ENCODE measurements at places on chromosomes 7 and 10.

DNA sequence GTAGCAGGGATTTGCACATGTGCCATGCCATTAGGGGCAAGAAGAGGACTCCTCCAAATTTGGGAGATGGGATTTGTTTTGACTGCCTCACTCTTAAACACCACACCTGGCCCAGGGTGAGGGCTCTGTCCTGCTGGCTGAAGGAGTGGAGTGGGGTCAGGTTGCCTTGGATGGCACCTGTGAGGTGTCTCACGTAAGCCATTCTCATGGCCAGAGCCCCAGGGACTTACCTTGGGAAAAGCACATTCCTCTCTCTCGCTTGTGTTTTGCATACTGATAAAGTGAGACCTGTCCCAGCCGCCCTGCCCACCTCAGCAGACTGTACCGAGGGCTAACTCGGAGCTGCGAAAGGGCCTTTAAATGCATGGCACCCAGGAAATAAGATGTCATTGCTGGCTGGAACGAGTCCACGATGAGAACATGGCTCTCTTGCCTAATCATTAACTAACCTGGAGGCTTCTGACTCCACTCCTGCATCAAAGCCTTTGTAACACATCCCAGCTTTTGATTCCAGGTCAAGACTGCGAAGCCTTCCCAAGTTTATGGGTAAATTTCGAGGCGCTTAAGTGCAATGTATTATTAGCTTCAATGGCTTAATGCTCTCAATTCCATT lies 184.0 kb upstream of the RNF32 start:
- H3K36me3 ChIP-seq: no peaks in the 10 kb centered on the region
- H3K27me3 ChIP-seq: no peaks in the 10 kb centered on the region
- H3K4me3 ChIP-seq: no peak overlapping the region
- no peak overlapping the region for H3K27ac ChIP-seq
- DNase-seq: no peak
- H3K4me1 ChIP-seq: no peaks in the 10 kb centered on the region

GRCh38 chr7:37643876-37644275 lies 39.7 kb upstream of the GPR141 start:
- H3K27me3 ChIP-seq: no peaks in the 10 kb centered on the region
- DNase-seq: no peak
- H3K27ac ChIP-seq: no peak overlapping the region
- H3K4me1 ChIP-seq: no peaks in the 10 kb centered on the region
- H3K36me3 ChIP-seq: no peaks in the 10 kb centered on the region

DNA sequence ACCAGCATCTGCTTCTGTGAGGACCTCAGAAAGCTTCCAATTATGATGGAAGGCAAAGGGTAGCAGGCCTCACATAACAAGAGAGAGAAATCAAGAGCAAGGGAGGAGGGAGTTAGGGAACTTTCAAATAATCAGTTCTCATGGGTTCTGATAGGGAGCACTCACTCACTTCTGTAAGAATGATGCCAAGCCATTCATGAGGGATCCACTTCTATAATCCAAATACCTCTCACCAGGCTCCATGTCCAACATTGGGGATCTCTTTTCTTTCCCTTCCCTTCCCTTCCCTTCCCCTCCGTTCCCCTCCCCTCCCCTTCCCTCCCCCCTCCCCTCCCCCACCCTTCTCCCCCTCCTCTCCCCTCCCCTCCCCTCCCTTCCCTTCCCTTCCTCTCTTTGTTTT lies 884.6 kb upstream of the GHITM start:
- H3K4me3 ChIP-seq: no peak overlapping the region
- no peak overlapping the region for H3K27ac ChIP-seq
- no peaks in the 10 kb centered on the region for H3K27me3 ChIP-seq

- no peak overlapping the region for H3K27ac ChIP-seq
- no peaks in the 10 kb centered on the region for H3K27me3 ChIP-seq
- H3K4me3 ChIP-seq: no peak overlapping the region
- H3K4me1 ChIP-seq: no peaks in the 10 kb centered on the region
- no peak for DNase-seq
Measured at GRCh38 chr7:142153400-142153799, 41.9 kb downstream of the MGAM2 start.

DNA sequence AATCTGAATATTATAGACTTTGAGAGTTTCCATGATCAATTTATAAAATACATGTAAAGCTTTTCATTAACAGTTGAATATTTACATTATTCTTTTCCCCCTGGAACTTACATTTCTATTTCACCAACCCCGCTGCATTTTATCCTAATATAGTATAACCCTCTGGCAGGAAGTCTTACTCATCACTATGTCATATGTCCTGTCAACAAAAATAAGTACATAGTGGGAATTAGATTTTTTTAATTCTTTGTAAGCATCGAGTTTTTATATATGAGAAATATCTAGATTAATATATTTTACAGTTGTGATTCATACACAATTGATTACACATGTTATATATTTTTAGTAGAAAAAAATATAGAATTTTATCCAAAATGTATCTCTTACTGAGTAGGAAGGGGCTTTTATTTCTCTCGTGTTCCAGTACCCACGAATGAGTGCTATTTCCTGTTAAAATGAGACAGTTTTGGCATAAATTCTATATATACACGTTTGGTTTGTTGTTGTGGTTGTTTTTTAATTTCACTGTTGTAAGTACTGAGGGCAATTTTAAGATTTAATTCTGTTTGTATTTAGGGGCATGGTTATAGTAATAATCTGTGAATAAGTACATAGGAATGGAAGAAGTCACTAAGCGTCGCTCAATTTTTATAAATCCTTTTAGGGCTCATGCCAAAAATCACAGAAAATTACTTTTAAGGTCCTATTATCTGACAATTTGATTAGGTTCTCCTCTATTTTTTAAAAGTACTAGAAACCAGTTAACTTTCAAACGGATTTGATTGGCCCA lies 87.1 kb downstream of the HECW1 start:
- H3K4me3 ChIP-seq: no peak overlapping the region
- no peaks in the 10 kb centered on the region for H3K36me3 ChIP-seq
- H3K27me3 ChIP-seq: peaks cover 4% of the 10 kb centered on the region
- DNase-seq: no peak

DNA sequence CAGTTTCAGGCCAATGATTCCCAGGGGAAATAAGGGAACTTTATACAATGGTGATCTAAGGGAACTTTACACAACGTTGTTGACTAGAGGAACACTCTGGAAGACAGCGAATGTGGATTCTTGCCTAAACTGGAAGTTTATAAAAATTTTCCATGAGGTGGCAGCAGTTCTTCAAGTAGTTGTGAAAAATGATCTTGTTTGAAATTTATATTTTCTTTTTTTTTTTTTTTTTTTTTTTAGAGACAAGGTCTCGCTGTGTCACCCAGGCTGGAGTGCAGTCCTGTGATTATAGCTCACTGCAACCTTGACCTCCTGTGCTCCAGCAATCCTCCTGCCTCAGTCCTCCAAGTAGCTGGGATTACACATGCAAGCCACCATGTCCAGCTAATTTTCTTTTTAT lies 32.1 kb upstream of the GTF2I start:
- DNase-seq: no peak
- H3K4me1 ChIP-seq: no peaks in the 10 kb centered on the region
- H3K27me3 ChIP-seq: no peaks in the 10 kb centered on the region
- no peak overlapping the region for H3K4me3 ChIP-seq
- H3K36me3 ChIP-seq: no peaks in the 10 kb centered on the region

GRCh38 chr10:75647675-75648074 lies 216.3 kb downstream of the LRMDA start:
- H3K27ac ChIP-seq: no peak overlapping the region
- DNase-seq: no peak
- H3K4me3 ChIP-seq: no peak overlapping the region
- no peaks in the 10 kb centered on the region for H3K36me3 ChIP-seq
- H3K4me1 ChIP-seq: no peaks in the 10 kb centered on the region

GRCh38 chr7:11750191-11750590 lies 81.8 kb downstream of the THSD7A start:
- no peak for DNase-seq
- H3K27ac ChIP-seq: no peak overlapping the region
- no peak overlapping the region for H3K4me3 ChIP-seq
- no peaks in the 10 kb centered on the region for H3K4me1 ChIP-seq

GRCh38 chr7:43750016-43750887 lies 8.2 kb upstream of the BLVRA start:
- DNase-seq: no peak
- H3K4me1 ChIP-seq: no peaks in the 10 kb centered on the region
- H3K36me3 ChIP-seq: no peaks in the 10 kb centered on the region
- no peak overlapping the region for H3K4me3 ChIP-seq

GRCh38 chr7:23680414-23681405 lies 711 bp downstream of the FAM221A start:
- peaks cover 7% of the 10 kb centered on the region for H3K4me1 ChIP-seq
- peak; percentile 35 for DNase-seq
- peak overlapping the region; percentile 67 for H3K27ac ChIP-seq
- no peaks in the 10 kb centered on the region for H3K36me3 ChIP-seq
- H3K4me3 ChIP-seq: peak overlapping the region; percentile 96

DNA sequence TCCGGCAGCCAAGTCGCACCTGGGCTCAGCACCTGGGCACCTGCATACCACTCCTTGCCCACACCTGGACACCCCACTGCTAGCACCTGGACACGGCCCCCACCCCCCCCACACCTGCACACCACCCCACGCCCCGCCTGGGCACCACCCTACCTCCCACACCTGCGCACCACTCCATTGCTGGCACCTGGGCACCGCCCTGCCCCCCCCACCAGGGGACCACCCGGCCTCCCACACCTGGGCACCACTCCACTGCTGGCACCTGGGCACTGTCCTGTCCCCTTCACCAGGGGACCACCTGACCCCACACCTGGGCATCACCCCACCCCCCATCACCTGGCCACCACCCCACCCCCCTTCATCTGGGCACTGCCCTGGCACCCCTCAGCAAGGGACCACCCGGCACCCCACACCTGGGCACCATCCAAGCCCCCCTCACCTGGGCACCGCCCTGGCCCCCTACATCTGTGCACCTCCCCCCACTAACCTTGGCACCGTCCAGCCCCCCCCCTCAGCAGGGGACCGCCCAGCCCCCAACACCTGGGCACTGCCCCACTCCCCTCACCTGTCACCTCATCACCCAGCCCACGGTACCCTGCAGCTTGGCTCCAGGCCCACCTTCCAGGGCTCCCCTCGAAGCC lies 33.8 kb upstream of the RNF32 start:
- peaks cover 9% of the 10 kb centered on the region for H3K4me1 ChIP-seq
- peak overlapping the region; percentile 54 for H3K4me3 ChIP-seq
- H3K27me3 ChIP-seq: no peaks in the 10 kb centered on the region
- no peak overlapping the region for H3K27ac ChIP-seq
- H3K36me3 ChIP-seq: no peaks in the 10 kb centered on the region
- no peak for DNase-seq

DNA sequence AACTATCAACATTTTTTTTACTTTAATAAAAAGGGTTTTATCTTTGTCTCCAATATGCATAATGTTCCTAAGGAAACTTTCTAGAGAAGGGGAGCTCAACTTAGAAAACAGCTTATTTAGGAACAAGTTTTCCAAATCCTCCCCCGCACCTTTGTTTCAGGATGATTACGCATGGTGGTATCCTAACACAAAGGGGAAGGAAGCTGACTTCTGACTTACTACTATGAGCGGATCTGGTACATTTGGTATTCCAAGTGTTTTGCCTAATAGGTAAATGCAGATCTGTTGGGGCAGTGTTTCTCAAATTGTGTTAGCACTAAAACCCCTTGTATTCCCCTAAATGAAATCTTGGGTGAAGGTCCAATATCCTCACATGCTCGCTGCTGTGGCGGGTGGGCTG lies 229.3 kb upstream of the KLF14 start:
- H3K4me1 ChIP-seq: peaks cover 17% of the 10 kb centered on the region
- no peak overlapping the region for H3K4me3 ChIP-seq
- DNase-seq: no peak
- peaks cover 28% of the 10 kb centered on the region for H3K36me3 ChIP-seq
- H3K27me3 ChIP-seq: no peaks in the 10 kb centered on the region

DNA sequence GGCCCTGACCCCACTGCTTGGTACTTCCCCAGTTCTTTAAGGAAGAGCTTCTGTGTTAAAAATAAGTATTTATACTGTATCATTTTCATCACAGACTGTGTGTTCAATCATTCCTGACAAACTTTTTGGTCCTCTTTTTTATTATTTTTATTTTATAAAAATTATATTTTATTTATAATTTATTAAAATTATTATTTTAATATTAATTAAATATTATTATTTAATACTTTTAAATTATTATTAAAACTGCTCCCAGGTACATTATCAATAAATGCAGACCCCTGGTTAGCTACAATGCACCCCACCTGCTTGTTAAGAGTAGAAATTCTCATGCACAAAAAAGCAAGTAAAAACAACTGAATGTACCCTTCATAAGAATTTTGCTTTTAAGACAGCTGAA lies 172.0 kb downstream of the GLI3 start:
- DNase-seq: no peak
- no peaks in the 10 kb centered on the region for H3K4me1 ChIP-seq
- no peak overlapping the region for H3K4me3 ChIP-seq
- no peaks in the 10 kb centered on the region for H3K36me3 ChIP-seq
- H3K27me3 ChIP-seq: no peaks in the 10 kb centered on the region
- H3K27ac ChIP-seq: no peak overlapping the region

GRCh38 chr7:105664816-105665525 lies 83.7 kb upstream of the EFCAB10 start:
- H3K4me1 ChIP-seq: no peaks in the 10 kb centered on the region
- peaks cover 36% of the 10 kb centered on the region for H3K36me3 ChIP-seq

- H3K27ac ChIP-seq: peak overlapping the region; percentile 58
- H3K27me3 ChIP-seq: no peaks in the 10 kb centered on the region
- no peak overlapping the region for H3K4me3 ChIP-seq
- peaks cover 36% of the 10 kb centered on the region for H3K4me1 ChIP-seq
Measured at GRCh38 chr10:73859428-73859783, 14.9 kb downstream of the CAMK2G start.

DNA sequence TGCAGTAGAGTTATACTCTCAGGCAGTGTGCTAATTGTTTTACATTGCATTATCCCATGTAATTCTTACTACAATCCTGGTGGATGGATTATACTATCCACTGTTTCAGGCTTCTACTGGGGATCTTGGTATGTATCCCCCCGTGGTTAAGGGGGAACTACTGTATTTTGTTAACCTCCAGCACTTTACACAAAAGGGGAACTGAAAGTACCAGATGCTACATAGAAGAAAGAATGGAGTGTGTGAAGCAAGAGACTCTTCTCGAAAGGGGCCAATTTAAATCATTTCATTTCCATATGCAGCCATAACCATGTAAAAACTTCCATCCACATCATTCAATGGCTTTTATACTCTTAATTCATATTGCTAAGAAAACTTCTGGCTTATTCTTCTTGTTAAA lies 69.4 kb downstream of the C1GALT1 start:
- DNase-seq: no peak
- no peak overlapping the region for H3K27ac ChIP-seq
- no peaks in the 10 kb centered on the region for H3K27me3 ChIP-seq
- H3K4me3 ChIP-seq: no peak overlapping the region
- H3K4me1 ChIP-seq: no peaks in the 10 kb centered on the region

- no peaks in the 10 kb centered on the region for H3K36me3 ChIP-seq
- no peak for DNase-seq
- no peaks in the 10 kb centered on the region for H3K27me3 ChIP-seq
- no peak overlapping the region for H3K27ac ChIP-seq
Measured at GRCh38 chr7:74514131-74514591, 60.5 kb downstream of the GTF2IRD1 start.

DNA sequence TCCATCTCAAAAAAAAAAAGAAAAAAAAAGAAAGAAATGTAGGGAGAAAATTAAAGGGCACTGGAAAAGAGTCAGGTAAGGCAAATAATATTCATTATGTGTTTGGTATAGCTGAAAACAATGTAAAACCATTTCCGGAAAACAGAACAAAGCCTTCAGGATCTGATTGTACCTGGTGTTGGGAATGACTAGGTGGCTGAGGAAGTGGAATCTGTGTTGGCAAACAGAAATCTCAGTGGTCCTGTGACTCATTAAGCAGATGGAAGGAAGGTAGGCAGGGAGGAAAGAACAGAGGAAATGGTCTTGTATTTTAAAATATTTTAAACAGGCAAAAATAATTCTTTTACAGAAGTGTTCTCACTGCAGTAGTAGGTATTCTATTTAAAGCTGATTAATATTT lies 55.7 kb upstream of the GATA3 start:
- no peak overlapping the region for H3K4me3 ChIP-seq
- no peaks in the 10 kb centered on the region for H3K4me1 ChIP-seq
- no peak overlapping the region for H3K27ac ChIP-seq
- H3K36me3 ChIP-seq: peaks cover 17% of the 10 kb centered on the region
- DNase-seq: no peak
